ENCODE measurements at places on chromosomes 7 and 10. TPM values are rescaled to one million over a fixed set of nuclear protein-coding genes. Genes with fewer than 3 reads are reported as not detected.

GRM8 gene
- 0.10 TPM for polyA plus RNA-seq

CSGALNACT2 gene
- 6.5 TPM for polyA plus RNA-seq

SPDYE9 gene
- not detected for polyA plus RNA-seq

UCN3 gene
- 0.20 TPM for polyA plus RNA-seq

HHEX gene
- 14.4 TPM for polyA plus RNA-seq
